ENCODE measurements at places on chromosomes 3 and 15.
A peak's percentile ranks its signal among the peaks of the same experiment; 100 is the strongest.

GRCh38 chr3:2656806-2657777 lies 453.1 kb downstream of the IL5RA start:
- no peak for DNase-seq
- no peak overlapping the region for H3K4me3 ChIP-seq
- H3K27me3 ChIP-seq, result no peaks in the 10 kb centered on the region
- H3K27ac ChIP-seq, result no peak overlapping the region
- H3K4me1 ChIP-seq, result no peaks in the 10 kb centered on the region
- H3K36me3 ChIP-seq, result no peaks in the 10 kb centered on the region

DNA sequence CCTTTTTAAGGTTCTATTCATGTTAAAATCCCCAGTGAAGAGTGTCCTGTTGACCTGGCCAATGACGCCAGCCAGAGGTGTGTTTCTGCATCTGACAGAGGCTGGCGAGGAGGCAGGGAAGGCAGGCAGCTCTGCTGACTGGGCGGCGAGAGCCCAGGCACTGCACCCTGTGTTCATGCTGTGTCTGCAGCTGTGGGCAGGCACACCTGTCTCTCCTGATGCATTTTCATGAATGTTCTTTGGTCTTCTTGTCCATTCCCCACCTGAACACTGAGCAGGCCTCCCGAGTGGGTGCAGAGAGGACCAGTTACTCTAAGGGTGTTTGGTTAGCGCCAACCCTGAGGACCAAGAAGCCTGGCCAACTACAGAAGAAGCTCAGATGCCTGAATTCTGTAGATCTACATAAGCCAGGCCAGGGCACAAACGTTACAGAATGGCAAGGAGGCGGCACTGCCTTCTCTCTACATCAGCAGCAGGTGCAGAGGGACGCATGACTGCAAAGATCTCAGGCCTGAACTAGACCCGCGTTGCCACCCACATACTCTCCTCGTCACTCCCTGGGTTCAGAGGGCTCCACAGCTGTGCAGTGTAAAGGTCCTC lies 233.7 kb downstream of the OCA2 start:
- no peak overlapping the region for H3K27ac ChIP-seq
- peaks cover 2% of the 10 kb centered on the region for H3K27me3 ChIP-seq
- no peaks in the 10 kb centered on the region for H3K4me1 ChIP-seq

- no peak overlapping the region for H3K27ac ChIP-seq
- no peaks in the 10 kb centered on the region for H3K4me1 ChIP-seq
- no peaks in the 10 kb centered on the region for H3K36me3 ChIP-seq
- DNase-seq, result no peak
- H3K27me3 ChIP-seq, result peaks cover 62% of the 10 kb centered on the region
Measured at GRCh38 chr15:66254089-66254950, 770 bp upstream of the MEGF11 start.

DNA sequence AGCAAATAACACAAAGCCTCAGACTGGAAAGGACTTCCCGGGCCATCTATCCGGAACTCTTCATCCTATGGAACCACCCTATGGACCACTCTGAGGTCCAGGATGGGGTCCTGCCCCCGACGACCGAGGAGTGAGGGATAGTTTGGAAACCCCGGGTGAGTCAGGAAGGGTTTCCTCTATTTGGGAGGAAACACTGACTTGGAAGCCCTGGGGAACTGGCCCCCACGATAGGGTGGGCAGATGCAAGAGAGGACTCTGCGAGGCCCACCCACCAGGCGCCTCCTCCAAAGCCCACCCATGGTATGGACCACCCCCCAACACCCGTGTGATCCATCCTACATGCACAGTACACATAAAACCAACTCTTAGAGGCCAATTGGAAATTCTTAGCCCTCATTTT lies 69.4 kb downstream of the CPN2 start:
- H3K4me1 ChIP-seq, result no peaks in the 10 kb centered on the region
- no peak overlapping the region for H3K27ac ChIP-seq
- H3K36me3 ChIP-seq, result no peaks in the 10 kb centered on the region
- H3K27me3 ChIP-seq, result no peaks in the 10 kb centered on the region

GRCh38 chr15:39426552-39427532 lies 154.0 kb upstream of the THBS1 start:
- no peak for DNase-seq
- H3K36me3 ChIP-seq, result no peaks in the 10 kb centered on the region
- H3K4me3 ChIP-seq, result no peak overlapping the region
- no peaks in the 10 kb centered on the region for H3K27me3 ChIP-seq

GRCh38 chr15:92879949-92880725 lies 20.0 kb upstream of the CHD2 start:
- H3K36me3 ChIP-seq, result peaks cover 19% of the 10 kb centered on the region
- no peak overlapping the region for H3K27ac ChIP-seq
- H3K4me1 ChIP-seq, result peaks cover 9% of the 10 kb centered on the region
- no peak for DNase-seq
- no peaks in the 10 kb centered on the region for H3K27me3 ChIP-seq

DNA sequence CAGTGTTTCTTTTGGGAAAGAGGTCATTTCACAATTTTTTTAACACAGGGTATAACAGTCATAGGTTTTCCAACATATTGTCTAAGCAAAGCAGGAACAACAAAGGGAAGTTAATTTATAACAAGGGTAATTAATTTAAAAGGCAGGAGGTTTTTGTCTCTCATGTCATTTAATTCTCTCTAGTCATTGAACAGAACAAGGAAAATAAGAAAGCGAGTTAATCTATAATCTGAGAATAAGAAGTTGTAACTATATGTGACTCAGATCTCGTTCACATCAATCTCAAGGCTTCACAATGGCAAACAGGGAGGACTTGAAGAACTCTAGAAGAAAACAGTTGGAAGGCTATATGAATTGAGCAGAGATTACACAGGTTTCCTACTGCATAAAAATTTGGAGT lies 579.8 kb upstream of the CCDC54 start:
- no peak overlapping the region for H3K4me3 ChIP-seq
- H3K27me3 ChIP-seq, result no peaks in the 10 kb centered on the region
- H3K36me3 ChIP-seq, result no peaks in the 10 kb centered on the region
- peaks cover 7% of the 10 kb centered on the region for H3K4me1 ChIP-seq
- H3K27ac ChIP-seq, result no peak overlapping the region

- H3K4me3 ChIP-seq, result peak overlapping the region; percentile 75
- peaks cover 5% of the 10 kb centered on the region for H3K36me3 ChIP-seq
- DNase-seq, result no peak
- H3K27me3 ChIP-seq, result no peaks in the 10 kb centered on the region
Measured at GRCh38 chr3:126982126-126982470, 817 bp upstream of the PLXNA1 start.

GRCh38 chr15:93048759-93049161 lies 40.3 kb downstream of the RGMA start:
- H3K27me3 ChIP-seq, result no peaks in the 10 kb centered on the region
- H3K4me1 ChIP-seq, result no peaks in the 10 kb centered on the region
- no peak overlapping the region for H3K4me3 ChIP-seq
- no peak for DNase-seq

DNA sequence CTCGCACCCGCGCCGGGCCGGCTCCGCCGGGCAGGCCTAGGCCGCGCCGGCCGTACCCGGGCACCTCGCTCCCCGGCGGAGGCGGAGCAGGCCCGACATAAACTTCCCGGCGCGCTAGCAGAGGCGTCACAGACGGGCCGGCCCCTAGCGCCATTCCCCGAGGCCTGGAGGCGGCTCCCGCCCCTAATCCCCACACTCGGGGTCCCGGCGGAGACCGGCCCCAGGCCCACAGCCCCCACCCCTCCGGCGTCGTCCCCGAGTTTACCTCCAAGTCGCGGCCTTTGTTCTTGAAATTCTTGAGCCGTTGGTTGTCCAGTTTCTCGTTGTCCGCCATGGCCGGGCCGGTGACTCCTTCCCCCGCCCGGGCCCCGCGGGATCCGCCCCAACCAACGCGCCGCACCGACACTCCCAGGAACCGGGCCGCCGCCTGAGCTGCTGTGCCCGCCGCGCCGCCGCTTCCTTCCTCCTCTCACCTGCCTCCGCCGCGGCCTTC lies 376 bp downstream of the KPNA4 start:
- no peaks in the 10 kb centered on the region for H3K27me3 ChIP-seq
- H3K4me3 ChIP-seq, result peak overlapping the region; percentile 51
- H3K4me1 ChIP-seq, result peaks cover 42% of the 10 kb centered on the region
- H3K36me3 ChIP-seq, result peaks cover 25% of the 10 kb centered on the region
- H3K27ac ChIP-seq, result peak overlapping the region; percentile 98

- no peak overlapping the region for H3K27ac ChIP-seq
- H3K36me3 ChIP-seq, result no peaks in the 10 kb centered on the region
- peaks cover 6% of the 10 kb centered on the region for H3K4me1 ChIP-seq
- DNase-seq, result no peak
Measured at GRCh38 chr15:73744293-73744692, 8.9 kb downstream of the INSYN1 start.

DNA sequence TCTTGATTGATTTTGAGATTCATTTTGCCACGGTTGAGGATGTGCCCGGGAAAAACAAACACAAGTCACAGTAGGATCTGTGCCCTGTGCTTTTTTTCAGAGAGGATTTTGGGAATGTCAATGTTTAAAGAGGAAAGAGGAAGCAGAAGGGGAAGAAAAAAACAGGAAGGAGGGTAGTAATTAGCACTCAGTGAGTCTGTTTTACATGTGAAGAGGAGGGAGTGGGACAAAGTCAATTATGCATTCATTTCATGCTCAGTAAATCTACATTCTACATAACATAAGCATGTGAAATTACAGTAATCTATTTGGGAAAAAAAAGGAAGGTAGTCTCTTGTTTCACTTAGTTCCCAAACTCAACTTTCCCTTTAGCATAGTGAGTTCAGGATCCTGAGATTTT lies 18.3 kb upstream of the CD200 start:
- H3K36me3 ChIP-seq, result no peaks in the 10 kb centered on the region
- H3K27ac ChIP-seq, result no peak overlapping the region
- peaks cover 17% of the 10 kb centered on the region for H3K4me1 ChIP-seq
- no peak for DNase-seq

DNA sequence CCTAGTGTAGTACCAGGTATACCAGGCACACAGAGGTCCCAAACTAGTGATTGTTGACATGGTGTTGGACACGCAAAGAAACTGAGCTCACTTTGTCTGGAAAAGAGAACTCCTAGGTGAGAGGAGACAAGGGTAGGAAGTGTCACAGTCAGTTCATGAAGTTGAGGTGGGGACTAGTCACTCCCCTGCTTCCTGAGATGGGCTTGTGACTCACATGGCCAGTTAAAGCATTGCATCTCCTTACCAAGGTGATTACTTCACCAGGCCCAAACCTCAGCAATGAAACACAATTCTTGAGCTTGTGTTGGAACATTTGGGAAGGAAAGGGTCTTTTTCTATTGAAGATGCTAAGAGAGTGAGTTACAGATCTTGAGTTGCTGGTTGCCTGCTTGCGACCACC lies 49.2 kb upstream of the RAD18 start:
- DNase-seq, result no peak
- no peak overlapping the region for H3K4me3 ChIP-seq
- peaks cover 16% of the 10 kb centered on the region for H3K36me3 ChIP-seq
- H3K27me3 ChIP-seq, result no peaks in the 10 kb centered on the region

GRCh38 chr15:41276831-41277230 lies 45.8 kb downstream of the CHP1 start:
- peaks cover 51% of the 10 kb centered on the region for H3K36me3 ChIP-seq
- H3K4me1 ChIP-seq, result peaks cover 9% of the 10 kb centered on the region
- no peak for DNase-seq
- no peaks in the 10 kb centered on the region for H3K27me3 ChIP-seq

DNA sequence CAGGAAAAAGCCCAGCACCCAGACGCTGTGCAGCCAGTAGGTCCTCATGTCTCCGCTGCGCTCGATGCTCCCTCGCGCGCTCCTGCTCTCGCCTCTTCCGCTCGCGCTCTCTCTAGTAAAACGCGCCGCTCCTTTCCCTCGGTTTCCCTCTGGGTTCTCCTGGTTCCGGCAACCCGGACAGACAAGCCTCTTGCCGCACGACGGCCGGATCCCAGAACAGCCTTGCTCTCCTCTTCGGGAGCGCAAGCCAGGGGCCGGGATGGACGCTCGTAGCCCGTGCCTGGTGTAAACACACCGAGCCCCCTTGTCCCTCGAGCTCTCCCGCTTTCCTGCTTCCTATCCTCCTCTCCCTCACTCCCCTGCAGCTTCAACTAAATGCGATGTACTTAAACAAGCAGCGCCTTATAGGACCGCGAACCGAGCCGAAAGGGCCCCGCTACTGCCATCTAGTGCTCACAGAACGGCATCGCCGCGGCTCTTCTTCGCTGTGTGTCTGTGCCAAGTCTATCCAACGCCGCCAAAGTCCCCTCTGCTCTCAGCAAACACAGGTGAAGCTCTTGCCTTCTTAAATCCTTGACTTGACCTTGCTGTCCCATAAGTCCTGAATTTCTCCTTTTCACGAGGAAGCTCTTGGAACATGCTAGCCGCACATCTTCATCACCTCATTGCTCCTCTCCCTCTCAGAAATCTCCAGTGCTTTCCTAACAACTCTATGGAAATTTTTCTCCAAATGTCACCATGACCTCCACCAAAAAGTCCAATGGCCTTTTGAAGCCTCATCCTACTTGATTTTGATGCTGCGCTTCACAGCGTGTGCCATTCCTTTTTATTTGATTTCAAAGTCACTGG lies 1037.2 kb downstream of the IGSF11 start:
- H3K27ac ChIP-seq, result no peak overlapping the region
- peak; percentile 64 for DNase-seq
- H3K36me3 ChIP-seq, result no peaks in the 10 kb centered on the region
- peaks cover 34% of the 10 kb centered on the region for H3K27me3 ChIP-seq

- no peaks in the 10 kb centered on the region for H3K36me3 ChIP-seq
- no peaks in the 10 kb centered on the region for H3K4me1 ChIP-seq
Measured at GRCh38 chr15:73375755-73376305, 7.1 kb upstream of the HCN4 start.

DNA sequence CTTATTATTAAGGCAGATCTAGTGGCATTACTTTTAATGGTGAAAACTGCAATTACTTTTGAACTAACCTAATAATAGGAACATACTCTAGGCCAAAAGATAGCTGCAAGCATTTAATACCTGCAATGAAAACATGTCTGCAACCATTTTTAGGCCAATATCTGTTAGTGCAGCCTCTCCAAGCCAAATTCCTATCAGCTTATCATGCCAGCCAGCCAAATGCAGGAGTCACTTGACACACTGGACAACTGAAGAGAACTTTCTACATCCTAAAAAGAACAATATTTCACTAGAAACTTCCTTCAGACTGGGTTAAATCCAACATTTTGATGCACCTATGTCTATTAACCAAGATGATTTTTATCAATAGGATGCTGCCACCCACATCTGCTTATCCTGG lies 33.8 kb downstream of the CCDC54 start:
- no peaks in the 10 kb centered on the region for H3K27me3 ChIP-seq
- H3K4me1 ChIP-seq, result no peaks in the 10 kb centered on the region
- H3K36me3 ChIP-seq, result no peaks in the 10 kb centered on the region
- no peak overlapping the region for H3K27ac ChIP-seq
- H3K4me3 ChIP-seq, result no peak overlapping the region

GRCh38 chr15:66474135-66474534 lies 23.4 kb downstream of the SNAPC5 start:
- DNase-seq, result no peak
- H3K27me3 ChIP-seq, result no peaks in the 10 kb centered on the region
- H3K36me3 ChIP-seq, result peaks cover 41% of the 10 kb centered on the region

- H3K4me1 ChIP-seq, result peaks cover 6% of the 10 kb centered on the region
- no peak for DNase-seq
- H3K4me3 ChIP-seq, result no peak overlapping the region
- peaks cover 27% of the 10 kb centered on the region for H3K36me3 ChIP-seq
- no peak overlapping the region for H3K27ac ChIP-seq
- H3K27me3 ChIP-seq, result no peaks in the 10 kb centered on the region
Measured at GRCh38 chr3:25751725-25752124, 31.5 kb downstream of the NGLY1 start.

Measured in RWPE2 (cell line).